ENCODE measurements at places on chromosomes 16 and 17.

DNA sequence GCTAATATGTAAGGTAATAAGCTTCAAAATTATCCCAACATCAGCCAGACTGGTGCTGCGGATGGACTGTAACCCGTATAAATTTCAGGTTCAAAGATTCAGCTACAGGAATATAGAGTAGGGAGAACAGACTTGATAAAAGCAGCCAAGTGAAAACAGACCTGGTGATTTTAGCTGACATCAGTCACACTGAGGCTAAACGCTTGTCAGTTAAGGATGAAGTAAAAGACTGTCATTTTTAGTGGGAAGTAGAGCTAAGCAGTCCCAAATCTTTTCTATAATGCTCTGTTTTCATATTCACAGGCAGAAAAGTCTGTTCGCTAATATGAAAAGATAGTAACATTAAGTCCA lies 35.4 kb downstream of the CMTM4 start:
- DNase-seq, result no peak

GRCh38 chr17:63960006-63960405 lies 12.7 kb downstream of the SCN4A start:
- DNase-seq, result no peak

GRCh38 chr16:68834550-68834949 lies 8.8 kb upstream of the TANGO6 start:
- DNase-seq, result no peak

- DNase-seq, result peak; percentile 16
Observed at GRCh38 chr16:66474750-66475199, 47.7 kb downstream of the BEAN1 start.

- no peak for DNase-seq
Observed at GRCh38 chr16:89303617-89304016, 86.1 kb downstream of the ZNF778 start.

Measured in T-helper 22 cell (primary cell).